Activated naive CD8-positive, alpha-beta T cell treated with anti-CD3 and anti-CD28 coated beads, Interleukin-2, amount 50 U/mL, for 16 hours (primary cell): ENCODE measurements at places on chromosomes 7 and 10.

DNA sequence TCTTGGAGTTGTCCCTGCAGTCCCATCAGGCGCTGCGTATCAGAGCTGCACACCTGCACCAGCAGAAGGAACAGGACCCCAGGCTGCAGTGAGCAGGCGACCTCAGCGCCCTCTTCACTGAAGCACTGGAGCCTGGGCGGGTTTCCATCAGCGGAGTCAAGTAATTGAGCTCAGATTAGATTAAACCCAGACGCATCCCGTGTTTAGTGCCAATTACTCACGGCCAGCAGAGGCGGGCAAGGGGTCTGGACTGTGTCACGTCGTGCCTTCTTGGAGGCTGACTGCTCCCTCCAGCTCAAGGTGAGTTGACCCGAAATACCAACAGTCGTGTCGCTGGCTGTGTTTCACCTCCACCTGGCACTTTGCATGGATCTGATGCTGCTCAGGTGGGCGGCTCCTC is 123.6 kb downstream of the CXCL12 start:
- no peak for DNase-seq

DNA sequence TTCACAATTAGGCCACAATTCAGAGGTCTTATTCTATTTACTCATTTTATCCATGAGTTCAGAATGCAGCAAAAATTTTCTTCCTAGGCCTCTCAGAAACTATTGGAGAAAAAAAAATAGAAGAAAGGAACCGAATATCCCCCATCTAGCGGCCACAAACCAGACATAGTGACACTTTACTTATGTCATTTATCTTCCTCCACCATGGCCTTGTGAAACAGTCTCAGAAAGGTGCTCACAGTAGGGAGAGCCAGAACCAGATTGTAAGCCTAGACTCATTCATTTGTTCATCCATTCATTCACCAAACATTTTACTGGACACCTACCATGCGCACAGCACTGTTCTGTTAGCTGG is 16.0 kb downstream of the CREB3L2 start:
- DNase-seq: no peak

- no peak for DNase-seq
Measured at GRCh38 chr10:106980495-106981451, 183.7 kb downstream of the SORCS1 start.

DNA sequence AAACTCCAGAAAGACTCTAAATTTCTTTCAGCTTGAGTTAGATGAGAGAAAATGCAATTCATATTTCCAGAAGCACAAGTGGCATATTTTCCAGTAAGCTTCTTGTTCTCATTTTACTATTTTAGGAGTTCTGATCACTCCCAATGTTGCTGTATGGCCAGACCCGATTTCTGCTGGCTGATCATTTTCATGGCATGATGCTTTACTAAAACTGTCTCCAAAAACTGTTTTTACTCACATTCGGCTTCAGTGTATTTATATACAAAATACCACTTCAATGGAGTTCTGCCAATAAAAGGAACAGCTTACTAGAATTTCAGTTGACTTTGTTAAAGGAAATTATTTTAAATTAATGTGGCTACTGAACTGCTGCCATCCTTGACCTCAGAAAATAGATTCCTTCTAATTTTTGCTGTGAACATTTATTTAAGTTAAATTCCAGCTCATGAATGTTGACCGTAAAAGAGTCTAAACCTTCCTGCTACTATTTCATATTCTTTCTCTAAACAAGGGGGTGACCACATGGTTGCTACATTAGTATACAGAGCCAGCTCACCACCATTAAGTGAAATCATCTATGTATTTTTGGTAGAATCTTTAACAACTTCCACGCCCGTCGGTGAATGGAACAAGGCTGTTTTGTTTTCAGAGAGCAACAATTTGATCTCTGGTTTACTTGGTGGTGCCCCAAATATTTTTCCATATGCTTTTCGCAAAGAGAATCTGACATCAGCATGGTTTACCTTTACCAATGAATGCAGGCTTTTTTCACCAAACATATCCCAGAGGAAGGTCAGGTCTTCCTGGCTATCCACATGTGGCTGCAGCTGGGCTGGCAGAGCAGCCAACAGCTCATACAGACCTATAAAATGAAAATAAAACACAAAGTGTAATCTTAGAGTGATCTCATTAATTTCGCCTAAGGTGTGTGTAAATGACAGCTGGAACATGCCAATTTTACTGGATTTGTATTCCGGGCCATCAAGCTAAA is 101.2 kb downstream of the MPP7 start:
- no peak for DNase-seq

DNA sequence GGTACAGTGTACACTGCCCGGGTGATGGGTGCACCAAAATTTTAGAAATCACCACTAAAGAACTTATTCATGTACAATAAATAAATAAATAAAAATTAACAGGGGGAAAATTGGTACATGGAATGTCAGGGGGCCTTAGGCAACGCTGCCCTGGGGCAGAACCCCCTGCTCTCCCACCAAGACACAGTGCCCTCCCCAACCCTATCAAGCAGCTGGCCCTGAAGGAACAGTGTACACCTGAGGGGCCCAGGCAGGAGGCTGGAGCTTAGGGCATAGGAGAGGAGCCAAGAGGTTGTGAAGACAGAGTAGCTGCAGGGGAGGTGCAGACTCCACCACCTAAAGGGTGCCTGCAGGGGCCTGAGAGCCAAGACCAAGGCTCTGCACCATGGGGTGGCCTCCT is 128.8 kb downstream of the BMS1 start:
- DNase-seq: no peak

- no peak for DNase-seq
Measured at GRCh38 chr10:71217266-71218045, 5.1 kb downstream of the UNC5B start.

DNA sequence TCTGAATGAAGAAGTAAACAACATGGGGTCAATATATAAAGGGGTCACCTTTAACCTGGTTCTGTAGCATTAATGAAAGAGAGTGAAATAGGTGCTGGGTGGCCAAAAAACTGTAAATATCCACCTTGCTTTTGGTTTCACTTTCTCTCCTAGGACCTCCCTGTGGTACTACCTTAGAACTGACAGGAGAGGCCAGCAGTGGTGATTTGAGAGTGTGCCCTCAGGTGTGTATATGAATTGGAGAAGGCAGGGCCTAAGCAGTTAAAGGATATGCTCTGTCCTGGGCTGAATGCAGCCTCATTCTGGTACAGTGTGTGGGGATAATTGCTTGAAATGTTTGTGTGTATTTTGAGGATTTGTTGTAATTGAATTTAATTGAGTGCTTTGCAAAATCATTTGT is 62.0 kb downstream of the BBS9 start:
- DNase-seq: no peak

DNA sequence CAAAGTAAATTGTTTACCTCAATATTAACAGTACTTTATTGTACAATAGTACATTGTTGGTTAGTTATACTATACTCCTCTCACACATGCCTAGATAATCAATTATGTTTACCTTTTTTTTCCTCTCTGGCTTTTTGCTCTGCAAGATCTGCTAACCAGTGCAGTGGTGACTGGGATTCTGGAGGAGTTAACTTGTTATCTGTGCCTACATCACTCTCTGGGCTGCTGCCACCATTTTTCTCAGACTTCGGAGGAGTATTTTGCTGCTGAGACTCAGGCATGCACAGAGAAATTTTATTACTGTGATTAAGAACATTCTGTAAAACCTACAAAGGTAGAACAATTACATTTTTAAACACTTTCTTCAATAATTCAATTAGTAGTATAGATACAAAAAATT is 59.7 kb downstream of the NRBF2 start:
- no peak for DNase-seq

- DNase-seq: no peak
Measured at GRCh38 chr10:88852327-88852726, 683 bp upstream of the ANKRD22 start.

DNA sequence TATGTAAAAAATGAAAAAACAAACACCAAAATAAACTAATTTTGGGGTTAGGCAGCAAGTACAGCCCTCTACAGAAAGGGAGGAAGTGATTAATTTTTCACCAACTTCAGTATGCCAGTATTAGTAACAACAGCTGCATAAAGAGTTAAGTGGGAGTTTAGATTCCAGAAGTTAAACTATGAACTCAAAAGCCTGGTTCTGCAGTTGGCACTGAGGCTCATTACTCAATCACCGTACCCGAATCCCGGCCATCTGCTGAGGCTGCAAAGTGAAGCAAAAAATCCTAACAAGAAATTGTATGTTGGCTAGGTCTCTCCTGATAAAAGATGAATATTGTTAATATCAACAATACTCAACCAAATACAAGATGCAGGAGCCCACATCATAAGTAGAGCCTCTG is 4.0 kb downstream of the NUDT5 start:
- DNase-seq: no peak

DNA sequence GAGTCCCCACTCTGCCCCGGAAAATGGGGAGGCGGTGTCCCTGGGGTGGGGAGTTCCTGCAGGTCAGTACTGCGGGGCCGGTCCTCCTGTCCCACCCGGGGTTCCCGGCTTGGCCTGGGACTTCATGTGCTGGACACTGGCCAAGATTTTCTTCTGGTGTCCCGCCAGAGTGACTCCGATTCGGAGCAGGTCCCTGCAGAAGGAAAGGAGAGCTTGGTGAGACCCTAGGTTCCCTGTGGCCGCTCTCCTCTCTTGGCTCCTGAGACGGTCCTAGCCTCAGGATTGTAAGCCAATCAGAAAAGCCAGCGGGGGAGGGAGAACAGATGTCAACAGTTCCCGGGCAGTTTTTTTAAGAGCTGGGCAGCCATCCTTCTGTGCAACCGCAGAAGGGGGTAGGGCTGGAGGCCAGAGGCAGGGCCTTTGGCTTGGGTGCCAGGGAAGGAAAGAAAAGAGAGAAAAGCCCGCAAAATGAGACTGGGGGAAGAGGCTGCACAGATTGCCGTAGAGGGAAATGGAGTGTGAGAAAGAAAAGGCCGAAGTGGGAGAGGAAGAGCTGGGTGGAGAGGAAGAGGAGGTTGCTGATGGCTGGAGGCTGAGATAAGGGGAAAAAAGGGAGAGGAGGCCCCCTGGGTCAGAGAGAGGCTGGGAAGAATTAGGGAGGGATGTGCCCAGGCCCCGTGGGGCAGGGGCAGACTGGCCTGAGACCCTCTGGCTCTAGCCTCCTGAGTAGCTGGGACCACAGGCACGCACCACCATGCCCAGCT is 23.7 kb downstream of the EPHB4 start:
- DNase-seq: no peak

- DNase-seq: no peak
Measured at GRCh38 chr10:102241032-102241443, 274 bp downstream of the PITX3 start.

DNA sequence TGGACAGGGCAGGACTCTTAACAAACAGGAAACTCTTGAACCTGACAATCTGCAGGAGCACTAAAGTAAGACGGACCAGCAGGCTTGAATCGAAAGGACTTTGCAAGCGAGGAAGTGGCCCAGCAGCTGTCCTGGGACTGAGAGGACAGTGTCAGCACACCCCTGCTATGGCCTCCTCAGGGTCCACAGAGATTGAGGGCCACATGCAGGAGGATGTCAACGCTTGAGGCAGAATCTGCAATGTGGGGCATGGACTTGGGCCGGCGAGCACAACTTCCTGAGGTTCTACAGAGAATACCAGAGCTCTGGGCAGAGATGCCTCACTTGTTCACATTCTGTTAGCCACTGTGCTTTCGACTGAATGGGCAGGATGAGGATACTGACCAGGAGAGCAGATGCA is 84.4 kb upstream of the EFCAB10 start:
- no peak for DNase-seq

DNA sequence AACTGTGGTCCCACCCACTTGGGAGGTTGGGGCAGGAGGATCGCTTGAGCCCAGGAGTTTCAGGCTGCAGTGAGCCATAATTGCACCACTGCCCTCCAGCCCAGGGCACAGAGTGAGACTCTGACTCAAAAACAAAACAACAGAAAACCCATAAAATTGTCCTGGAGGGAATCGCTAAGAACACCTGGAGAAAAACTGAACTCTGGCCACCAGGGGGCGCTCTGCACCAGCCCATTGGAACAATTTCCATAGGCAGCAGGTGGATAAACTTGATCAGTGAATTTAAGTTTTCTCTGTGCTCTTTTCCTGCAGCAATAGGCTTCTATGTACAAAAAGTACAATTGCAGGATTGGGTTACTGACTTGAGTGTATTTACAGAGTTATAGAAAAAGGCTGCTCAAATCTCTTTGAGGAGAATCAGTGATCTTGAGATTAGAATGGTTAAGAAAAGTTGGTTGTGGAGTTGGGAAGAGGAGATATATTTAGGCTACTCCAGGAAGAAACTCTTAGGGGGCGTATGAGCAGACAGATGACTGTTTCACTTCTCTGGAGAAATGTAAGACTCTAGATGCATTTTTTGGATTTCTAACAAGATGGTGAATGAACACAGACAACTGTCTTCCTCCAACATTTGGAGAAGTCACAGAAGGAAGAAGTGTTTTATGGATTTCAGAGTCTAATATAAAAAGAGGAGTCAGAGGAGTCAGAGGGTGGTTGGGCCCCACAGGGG is 274.9 kb upstream of the GALNT17 start:
- no peak for DNase-seq

DNA sequence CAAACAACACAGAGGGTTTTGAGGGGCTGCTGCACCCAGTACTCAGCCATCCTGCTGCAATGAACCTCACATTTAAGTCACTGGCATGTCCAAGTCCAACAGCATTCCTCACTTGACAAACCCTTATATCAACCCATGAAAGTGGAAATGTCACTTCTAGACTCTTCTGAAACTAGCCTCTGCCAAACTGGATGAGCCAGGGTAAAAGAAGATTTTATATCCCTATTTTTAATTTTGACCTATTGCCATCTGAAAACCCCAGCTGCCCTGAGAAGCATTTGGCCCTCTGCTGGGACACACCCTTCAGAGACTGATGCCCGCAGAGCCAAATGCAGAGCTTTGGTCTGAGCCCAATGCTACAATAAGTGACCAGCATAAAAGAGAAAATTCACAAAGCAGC is 201.1 kb downstream of the ANK3 start:
- DNase-seq: no peak

DNA sequence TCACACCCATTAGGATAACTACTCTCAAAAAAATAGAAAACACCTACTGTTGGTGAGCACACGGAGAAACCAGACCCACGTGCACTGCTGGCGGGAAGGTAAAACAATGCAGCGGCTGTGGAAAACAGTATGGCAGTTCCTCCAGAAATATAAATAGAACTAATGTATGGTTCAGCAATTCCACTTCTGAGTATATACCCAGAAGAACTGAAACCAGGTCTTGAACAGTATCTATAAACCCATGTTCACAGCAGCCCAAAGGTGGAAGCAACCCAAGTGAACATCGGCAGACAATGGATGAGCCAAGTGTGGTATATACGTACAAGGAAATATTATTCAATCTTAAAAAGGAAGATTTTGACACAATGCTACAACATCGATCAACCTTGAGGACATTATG is 164.7 kb downstream of the ZMYND11 start:
- DNase-seq: no peak

DNA sequence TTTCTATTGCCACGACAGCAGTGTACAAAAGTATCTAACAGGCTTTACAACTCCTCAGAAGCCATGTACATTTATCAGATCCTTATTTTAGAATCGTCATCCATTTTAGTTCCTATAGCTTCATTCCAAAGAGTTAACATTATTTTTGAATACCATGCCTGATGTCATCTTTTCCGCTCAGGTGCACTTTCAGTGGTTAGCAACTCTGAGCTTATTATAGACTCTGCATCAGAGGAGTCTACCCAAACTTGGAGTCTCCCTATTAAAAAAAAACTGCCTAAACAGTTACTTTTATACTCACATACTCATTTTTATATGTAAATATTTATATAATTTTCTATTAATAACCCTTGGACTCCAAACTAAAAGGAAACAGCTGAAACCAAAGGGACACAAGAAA is 31.6 kb upstream of the PRSS37 start:
- no peak for DNase-seq
